ENCODE measurements at places on chromosomes 12 and 14.

GRCh38 chr14:46626876-46627275 is 24.7 kb downstream of the RPL10L start:
- no peak for DNase-seq

- peak; percentile 69 for DNase-seq
These were observed at the start of gene CCDC184 for GRCh38 chr12:48183091-48183875. TSS of gene CCDC184 (plus strand) at chr12:48183644. CDS start at chr12:48184123, 479 bp downstream.

- no peak for DNase-seq
These were observed 60.3 kb downstream of the GPHN start for GRCh38 chr14:66568220-66568619.

GRCh38 chr12:102067574-102068258 is 5.9 kb upstream of the WASHC3 start:
- DNase-seq = no peak

DNA sequence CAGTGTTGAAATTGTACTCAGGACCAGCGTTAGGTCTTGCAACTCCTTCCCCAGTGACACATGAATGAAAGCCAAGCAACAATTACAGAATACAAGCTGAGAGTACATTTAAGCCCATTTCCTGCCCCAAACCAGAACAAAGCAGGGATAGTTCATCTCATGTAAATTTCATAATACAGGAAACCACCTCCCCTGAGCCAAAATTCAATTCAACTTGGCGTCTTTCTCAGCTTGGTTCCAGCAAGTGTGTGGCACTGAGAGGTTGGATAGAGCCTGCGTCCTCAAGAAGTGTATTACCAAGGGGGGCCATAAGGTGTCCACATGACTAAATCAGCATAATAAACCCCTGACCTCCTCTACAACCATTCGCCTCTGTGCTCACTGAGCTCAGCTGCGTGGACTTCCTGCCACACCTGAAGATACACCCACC is 278.9 kb upstream of the CRY1 start:
- DNase-seq = peak; percentile 27

GRCh38 chr14:92945959-92946846 is 23.3 kb downstream of the CHGA start:
- DNase-seq = no peak

- no peak for DNase-seq
These were observed 30.6 kb upstream of the ULK1 start for GRCh38 chr12:131863711-131864396.

GRCh38 chr14:67232621-67233020 is 8.6 kb upstream of the PALS1 start:
- DNase-seq = no peak

GRCh38 chr12:38850461-38850860 is 54.9 kb downstream of the CPNE8 start:
- DNase-seq = no peak

DNA sequence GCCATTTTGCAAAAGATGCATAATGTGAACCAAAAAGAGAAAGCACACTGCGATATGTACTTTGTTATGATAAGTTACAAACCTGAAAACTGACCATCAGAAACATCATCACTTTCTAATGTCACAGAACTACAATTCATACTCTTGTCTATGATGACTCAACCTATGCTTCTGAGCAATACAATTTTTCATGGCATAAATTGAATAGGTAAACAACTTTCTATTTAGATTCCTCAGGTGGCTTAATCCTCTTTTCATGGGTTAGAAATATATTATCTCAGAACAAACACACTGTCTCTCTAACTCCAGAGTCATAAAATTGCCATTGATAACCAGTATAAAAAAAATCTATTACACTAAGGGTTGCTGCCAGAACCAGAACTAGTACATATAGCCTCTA is 1715.0 kb upstream of the FLRT2 start:
- DNase-seq = no peak

- no peak for DNase-seq
These were observed 29.4 kb upstream of the BCL7A start for GRCh38 chr12:121992059-121992879.

GRCh38 chr14:53663709-53664108 is 292.9 kb downstream of the BMP4 start:
- DNase-seq = no peak

GRCh38 chr12:49813131-49813530 is 15.1 kb downstream of the NCKAP5L start:
- no peak for DNase-seq

- DNase-seq = no peak
These were observed 31.0 kb downstream of the PLCZ1 start for GRCh38 chr12:18706798-18707197.

- DNase-seq = no peak
These were observed 166.0 kb downstream of the NAV3 start for GRCh38 chr12:77996670-77997069.

DNA sequence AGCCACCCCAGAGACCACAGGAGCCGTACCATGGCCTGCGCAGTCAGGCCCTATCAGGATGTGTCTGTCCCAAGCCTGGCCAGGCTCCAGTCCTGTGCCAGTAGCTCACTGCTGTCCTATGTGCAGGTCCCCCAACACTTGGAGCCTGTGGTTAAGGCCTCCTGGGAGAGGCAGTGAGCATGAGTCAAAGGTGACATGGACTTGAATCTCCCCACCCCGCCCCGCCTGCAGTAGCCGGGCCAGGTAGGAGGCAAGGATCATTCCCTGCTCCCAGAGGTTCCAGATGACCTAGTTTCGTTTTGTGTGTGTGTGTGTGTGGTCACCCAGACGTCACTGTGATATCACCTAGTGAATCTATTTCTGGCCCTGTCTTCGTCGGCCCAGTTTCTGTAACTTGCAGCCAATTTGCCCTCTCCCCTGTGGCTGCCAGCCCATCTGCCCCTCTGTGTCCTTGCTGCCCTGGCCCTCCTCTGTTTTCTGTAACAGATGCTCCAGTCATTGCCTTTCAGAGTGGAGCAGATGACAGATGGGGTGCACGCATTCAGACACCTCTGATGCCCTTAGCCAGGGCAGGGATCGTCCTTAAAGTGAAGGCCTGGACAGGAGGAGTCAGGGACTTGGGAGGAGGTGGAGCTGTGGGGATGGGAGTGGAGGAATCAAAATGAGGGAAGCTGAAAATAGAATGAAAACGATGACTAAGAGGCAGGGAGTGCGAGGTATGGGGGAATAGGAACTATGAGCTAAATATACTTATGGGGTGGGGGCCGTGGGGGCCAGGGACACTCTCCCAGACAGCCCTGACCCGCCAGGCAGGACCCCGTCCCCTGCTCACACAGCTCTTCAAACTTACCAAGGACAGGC is 37.4 kb downstream of the SLC6A12 start:
- DNase-seq = no peak

- DNase-seq = no peak
These were observed 127.8 kb upstream of the RFLNA start for GRCh38 chr12:124167141-124167540.

Data from effector CD4-positive, alpha-beta T cell (primary cell).